Glomerular endothelial cell (primary cell): ENCODE measurements at places on chromosomes 12 and 14. TPM values are rescaled to one million over a fixed set of nuclear protein-coding genes. Genes with fewer than 3 reads are reported as not detected.

The CEBPE gene
- total RNA-seq: not detected in 2 replicates

The NKX2-1 gene
- not detected in 2 replicates for total RNA-seq

The SLC38A4 gene
- 0.10 TPM in 1 of 2 replicates, not detected in the other for total RNA-seq

The OTOGL gene
- total RNA-seq: 0.06 and 0.10 TPM in 2 replicates

The CLEC4A gene
- not detected in 2 replicates for total RNA-seq

The KERA gene
- not detected in 2 replicates for total RNA-seq

The CCDC196 gene
- total RNA-seq: not detected in 2 replicates

The GCN1 gene
- 66.9 and 96.0 TPM in 2 replicates for total RNA-seq

The AQP2 gene
- total RNA-seq: not detected in 2 replicates

The DNM1L gene
- 57.8 and 58.7 TPM in 2 replicates for total RNA-seq

The SYT1 gene
- total RNA-seq: 9.6 and 13.2 TPM in 2 replicates

The GNB3 gene
- 0.39 and 2.3 TPM in 2 replicates for total RNA-seq

DNA sequence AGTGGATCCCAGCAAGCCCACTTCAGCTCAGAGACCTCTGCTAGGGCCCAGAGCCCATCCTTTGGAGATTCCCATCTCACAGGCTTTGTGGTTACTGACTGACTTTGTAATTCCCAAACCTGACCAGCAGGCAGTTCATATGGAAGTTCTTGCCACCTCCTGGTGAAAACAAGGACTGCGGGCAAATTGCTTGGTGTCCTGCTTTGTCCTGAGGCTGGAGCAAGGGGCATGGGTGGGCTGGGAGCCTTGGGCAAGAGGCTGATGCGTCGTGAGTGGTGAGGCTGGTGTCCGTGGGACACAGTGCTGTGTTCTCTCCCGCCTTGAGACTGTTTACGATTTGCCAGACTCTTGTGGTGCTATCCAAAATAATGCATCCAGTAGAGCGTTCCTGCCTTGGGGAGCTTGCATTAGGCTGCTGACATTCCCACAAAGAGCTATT, 91.0 kb downstream of the LRRC74A start:
- peak; percentile 62 for DNase-seq

GRCh38 chr14:69204753-69205152, 13.5 kb downstream of the EXD2 start:
- DNase-seq: no peak

- DNase-seq: no peak
Measured at GRCh38 chr14:69660344-69661193, 49.2 kb downstream of the SUSD6 start.

DNA sequence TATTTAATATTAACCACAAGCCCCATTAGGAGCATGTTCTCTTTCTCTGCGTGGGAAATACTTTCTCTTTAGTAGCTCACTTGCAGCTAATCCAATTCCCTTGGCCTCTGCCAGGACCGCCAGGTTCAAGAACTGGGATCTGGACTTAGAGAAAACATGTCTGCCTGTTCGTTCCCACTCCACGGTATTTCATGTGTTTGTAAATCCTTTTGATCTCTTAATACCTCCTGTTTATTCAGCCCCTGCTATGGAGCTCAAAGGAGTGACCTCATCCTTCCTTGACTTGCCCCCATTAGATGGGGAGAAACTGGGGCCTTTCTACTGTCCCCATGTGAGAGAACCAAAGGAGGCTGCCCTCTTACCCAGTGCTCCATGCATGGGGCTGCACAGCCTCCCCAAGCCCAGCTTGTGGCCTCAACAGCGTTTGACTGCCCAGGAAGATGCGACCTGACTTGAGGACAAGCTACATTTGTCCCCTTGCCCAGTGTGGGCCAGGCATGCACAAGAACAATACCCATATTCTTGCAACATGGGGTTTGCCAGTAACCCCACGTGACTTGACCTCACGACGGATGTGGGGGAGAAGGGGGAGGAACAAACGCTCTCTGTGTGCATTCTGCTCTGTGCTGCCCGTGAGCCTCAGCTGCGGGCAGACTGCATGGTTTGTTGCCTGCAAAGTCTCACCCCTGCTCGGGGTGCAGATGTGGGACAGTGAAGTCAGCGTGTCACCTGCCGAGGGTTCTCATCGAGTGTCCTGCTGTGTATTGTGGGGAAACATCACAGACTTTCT, 30.3 kb downstream of the CD9 start:
- no peak for DNase-seq

GRCh38 chr14:99784508-99784907, 8.7 kb upstream of the EML1 start:
- no peak for DNase-seq

DNA sequence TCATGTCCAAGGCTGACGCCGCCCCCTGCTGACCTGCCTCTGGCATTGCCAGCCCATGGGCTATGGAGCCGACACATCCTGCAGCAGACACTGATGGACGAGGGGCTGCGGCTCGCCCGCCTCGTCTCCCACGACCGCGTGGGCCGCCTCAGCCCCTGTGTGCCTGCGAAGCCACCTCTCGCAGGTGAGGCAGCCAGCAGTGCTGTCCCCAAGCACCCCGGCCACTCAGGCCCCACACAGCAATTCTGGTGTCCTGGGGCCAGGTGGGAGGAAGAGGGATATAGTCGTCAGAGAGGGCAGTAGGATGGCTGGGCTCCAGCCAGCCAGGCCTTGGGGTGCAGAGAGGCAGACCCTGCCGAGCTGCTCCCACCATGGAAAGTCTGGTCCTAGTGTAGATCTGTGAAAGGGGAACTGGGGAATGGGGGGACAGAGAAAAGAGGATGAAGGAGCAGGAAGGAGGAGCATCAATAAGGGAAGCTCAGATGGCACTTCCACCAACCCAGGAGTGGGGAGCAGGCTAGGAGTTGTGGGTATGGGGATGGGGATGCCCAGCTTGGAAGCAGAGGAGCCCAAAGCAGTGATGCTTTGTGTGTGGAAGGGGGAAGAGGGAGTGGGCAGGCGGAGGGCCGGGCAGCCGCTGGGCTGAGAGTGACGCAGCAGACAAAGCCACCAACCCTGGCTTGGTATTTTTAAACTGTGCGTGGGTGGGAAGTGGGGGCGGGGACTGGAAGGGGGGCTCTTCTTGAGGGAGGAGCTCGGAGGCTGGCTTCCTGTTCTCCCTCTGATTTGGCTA, 4.7 kb downstream of the NAB2 start:
- DNase-seq: no peak

DNA sequence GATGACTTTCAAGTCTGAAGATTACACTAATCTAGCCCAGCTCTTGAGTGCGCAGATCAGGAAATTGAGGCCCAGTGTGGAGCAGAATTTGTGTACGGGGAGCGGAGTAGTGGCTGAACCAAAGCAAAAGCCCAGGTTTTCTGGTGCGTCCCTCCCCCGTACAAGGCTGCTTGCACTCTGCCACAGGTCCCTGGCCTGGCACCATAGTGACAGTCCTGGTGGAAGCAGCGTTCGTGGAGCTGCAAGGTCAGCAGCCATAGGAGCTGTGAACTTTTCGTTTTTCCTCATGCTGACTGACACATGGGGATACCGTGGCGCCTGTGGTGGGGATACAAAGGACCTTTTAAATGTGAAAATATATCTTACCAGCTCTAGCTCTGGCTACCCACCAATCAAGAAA, 1.7 kb downstream of the EVL start:
- no peak for DNase-seq

- DNase-seq: no peak
Measured at GRCh38 chr14:52402812-52403526, 88.9 kb downstream of the PTGER2 start.

DNA sequence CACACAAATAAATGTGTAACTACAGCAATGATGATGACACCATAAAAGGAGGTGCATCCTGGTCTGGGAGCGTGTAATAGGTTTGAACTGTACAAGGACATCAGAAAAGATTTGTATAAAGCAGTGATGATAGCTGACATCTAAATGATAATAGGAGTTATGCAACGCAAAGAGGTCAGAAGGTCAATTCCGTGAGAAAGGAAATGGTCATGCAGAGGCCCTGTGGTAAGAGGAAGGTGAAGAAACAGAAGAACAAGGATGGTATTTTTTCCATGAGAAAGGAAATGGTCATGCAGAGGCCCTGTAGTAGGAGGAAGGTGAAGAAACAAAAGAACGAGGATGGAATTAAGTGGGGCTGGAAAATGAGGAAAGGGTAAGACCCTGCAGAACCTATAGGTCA, 106.7 kb upstream of the TMPO start:
- DNase-seq: no peak

- DNase-seq: no peak
Measured at GRCh38 chr12:6872073-6873048, 742 bp downstream of the SPSB2 start.

DNA sequence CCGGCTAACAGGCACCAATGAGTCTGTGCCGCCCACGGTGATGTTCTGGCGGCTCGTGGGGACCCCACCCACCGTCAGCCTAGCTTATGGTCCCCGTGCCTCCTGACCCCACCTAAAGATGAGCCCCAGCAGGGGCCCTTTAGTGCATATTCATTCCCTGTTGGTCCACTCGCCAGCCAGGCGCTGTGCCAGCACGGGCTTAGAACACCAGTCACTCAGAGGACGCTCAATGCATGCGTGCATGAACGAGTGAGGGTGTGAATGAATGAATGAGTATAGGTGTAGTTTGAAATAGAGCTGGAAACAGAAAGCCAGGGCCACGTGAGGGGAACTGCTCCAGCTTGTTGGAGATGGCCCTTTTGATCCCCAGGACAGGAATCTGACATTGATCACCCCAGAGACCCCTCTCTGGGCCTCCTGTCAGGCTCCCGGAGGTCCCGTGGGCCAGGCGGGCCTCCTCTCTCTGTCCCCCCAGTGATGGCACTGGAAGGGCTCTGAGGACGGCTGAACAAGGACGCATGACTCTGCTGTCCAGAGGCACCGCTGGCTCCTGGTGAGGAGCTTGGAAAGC, 193.9 kb upstream of the C14orf180 start:
- DNase-seq: no peak

GRCh38 chr14:104201063-104201462, 62.7 kb downstream of the KIF26A start:
- DNase-seq: no peak

- no peak for DNase-seq
Measured at GRCh38 chr12:53205747-53206419, 1.2 kb downstream of the ITGB7 start.

DNA sequence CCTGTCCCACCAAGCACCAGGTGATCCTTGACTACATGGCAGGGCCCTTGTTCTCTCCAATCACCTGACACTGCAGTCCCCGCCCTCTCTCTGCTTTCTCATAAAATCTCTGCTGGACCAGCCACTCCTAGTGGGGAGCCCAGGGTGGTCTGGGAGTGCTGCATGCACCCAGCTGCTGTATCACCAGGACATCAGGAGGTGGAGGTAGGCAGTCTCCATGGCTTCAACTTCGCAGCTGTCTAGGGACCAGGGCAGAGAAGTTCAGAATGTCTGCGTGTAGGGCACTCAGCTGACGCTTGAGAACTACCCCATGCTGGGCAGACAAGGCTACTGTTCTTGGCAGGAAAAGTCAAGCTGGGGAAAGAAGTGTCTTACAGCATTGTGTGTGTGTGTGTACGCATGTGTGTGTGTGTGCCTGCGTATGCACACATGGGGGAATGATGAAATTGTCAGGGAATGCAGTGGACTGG, 2.6 kb downstream of the WSCD2 start:
- DNase-seq: no peak

DNA sequence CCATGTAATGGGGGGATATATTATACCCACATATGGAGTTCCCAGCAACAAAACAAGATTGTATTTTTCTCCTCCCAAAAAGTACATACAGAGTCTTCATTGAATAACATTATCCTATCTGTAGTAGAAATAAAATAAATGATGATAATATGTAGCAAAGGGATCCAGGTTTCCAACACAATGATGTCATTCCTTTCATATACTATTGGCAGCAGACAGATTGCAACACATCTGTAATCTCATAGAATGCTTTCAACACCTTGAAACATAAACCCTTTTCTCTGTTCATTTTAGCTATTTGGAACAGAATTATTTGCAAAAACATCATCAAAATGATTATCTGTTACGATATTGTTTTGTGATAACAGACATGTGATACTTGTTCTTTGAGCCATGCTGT, 317.6 kb downstream of the DPF3 start:
- DNase-seq: no peak

DNA sequence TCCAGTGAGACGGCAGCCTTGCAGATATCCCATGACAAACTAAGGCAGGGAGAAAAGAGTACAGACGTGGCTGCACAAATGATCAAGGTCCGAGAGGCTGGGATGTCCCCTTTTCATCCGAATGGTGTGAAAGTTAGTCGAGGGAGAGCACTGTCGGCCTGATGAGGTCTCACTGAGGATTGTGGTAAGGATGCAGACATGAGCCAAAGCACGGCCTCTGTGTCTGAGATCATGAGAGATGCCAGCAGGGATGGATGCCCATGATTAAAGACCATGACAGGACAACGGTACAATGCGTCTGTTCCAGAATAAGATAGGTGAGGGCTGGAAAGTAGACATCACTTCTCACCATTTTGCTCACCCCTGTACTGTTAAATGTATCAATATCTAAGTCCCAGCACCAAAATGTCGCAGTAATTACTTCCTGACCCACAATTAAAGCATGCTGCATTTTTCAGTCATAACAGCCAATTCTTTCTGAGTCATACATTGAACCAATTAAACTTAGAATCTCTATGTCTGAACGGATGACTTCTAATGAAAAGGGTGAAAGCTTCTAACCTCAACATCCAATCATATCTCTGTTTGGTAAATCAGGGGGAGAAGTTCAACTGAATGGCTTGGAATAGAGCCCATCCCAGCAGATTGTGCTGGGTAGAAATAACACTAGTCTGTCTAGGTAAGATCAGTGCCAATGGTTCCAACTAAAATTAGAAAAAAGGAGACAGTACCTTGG, 249.6 kb upstream of the SOX5 start:
- no peak for DNase-seq

- no peak for DNase-seq
Measured at GRCh38 chr14:78359581-78359980, 189.4 kb downstream of the NRXN3 start.

DNA sequence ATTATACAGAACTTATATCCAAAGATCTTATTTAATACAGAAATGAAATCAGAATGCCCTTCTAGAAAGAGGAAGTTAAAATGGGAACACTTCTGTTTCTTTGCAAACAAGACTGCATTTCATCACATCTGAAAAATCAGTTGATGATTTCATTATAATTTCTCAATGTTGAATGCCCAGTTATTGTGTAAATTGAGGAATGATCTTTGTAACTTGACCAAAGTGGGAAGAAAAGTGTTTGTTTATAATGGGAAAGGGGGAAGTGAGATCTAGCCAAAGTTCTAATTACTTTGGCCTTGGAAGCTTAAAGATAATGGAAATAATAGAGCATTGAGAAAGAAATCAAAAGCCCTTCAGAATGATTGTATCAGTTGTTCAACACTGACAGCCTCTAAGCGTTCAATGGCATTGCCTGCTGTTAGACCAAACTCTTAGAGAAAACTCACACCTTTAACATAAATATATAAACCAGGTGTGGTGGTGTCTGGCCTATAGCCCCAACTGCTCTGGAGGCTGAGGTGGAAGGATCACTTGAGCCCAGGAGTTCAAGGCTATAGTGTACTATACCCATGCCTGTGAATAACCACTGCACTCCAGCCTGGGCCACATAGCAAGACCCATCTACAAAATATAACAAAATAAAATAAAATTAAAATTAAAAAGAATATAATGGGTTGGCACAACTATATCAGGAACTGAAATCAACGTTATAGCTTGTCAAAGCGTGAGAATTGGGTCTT, 9.9 kb upstream of the LYZ start:
- no peak for DNase-seq
